ENCODE measurements at places on chromosomes 5 and 9. TPM values are rescaled to one million over a fixed set of nuclear protein-coding genes. Genes with fewer than 3 reads are reported as not detected.

ACOT12 gene
- 3.0 TPM for polyA plus RNA-seq

RBM27 gene
- 18.9 TPM for polyA plus RNA-seq

GFI1B gene
- not detected for polyA plus RNA-seq

MZB1 gene
- not detected for polyA plus RNA-seq

TXNDC8 gene
- not detected for polyA plus RNA-seq

CARTPT gene
- polyA plus RNA-seq = not detected

TGFBI gene
- 0.90 TPM for polyA plus RNA-seq

UGT3A2 gene
- not detected for polyA plus RNA-seq

INSL4 gene
- not detected for polyA plus RNA-seq

PAEP gene
- not detected for polyA plus RNA-seq

PCDHB5 gene
- polyA plus RNA-seq = 4.5 TPM
